ENCODE measurements at places on chromosomes 1 and 21.
A peak's percentile ranks its signal among the peaks of the same experiment; 100 is the strongest.

GRCh38 chr1:3698660-3699408 is 46.5 kb downstream of the TP73 start:
- no peak for DNase-seq

DNA sequence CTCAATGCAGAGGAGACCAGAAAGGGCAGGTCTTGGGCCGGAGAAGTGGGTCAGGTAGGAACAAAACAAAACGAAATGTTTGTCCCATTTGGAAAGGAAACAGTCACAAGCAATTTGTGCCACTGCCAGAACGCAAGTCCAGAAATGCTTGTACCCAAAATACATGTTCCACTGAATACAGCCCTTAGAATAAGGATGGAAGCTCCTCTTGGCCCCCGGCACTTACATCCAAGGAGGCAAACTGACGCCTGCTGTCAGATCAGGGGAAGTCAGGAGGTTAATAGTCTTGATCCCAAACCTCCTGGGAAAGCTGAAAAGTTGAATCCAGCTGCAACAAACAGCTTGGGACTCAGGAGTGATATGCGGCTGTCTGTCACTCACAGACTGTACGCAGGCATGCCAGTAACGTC is 75.9 kb upstream of the GALNT2 start:
- DNase-seq: no peak

- DNase-seq: no peak
Measured at GRCh38 chr1:163357378-163357777, 35.6 kb downstream of the NUF2 start.

GRCh38 chr1:205245096-205245495 is 17.4 kb downstream of the TMCC2 start:
- no peak for DNase-seq

DNA sequence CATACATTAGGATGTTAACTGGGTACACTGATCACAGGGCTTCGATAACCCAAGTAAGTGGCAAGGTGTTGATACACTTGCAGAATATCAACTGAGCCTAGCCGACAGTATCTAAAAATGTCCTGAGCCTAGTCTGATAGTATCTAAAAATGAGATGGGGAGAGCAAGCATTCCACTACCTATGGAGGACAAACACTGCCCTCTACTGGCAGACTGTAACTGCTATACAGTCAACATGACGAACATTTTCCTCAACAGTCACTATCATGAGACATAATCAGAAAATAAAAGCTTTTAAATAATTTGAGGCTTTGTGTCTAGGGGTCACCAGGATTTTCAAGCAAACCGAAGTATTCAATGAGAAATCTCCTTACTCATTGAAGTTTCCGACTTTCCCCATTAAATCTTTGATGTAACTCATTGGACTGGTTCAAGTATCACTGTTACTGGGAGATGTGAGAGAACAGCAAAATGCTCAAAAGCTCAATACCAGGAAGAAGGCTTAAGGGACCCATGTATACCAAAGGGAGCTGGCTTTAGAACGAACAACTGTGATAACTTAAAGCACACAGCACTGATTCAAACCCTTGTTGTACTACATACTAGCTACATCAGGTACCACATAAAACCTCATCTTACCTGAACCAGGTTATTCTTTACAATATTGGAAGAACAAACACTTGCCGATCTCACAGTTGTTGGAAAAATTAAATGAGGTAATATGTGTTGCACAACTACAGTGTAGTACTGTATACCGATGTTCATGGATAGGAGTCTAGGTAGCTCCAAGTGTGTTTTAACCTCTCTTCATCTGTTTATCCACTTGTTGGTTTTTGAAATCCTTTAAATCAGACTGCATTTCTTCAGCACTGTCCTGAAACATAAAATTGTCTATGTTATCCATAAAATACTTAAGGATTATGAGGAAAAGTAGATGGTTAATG is 31.1 kb upstream of the SLC45A3 start:
- peak; percentile 53 for DNase-seq

GRCh38 chr1:162720996-162721395 is 69.5 kb upstream of the HSD17B7 start:
- no peak for DNase-seq

- DNase-seq: no peak
Measured at GRCh38 chr1:44467566-44467965, 62.5 kb downstream of the RNF220 start.

DNA sequence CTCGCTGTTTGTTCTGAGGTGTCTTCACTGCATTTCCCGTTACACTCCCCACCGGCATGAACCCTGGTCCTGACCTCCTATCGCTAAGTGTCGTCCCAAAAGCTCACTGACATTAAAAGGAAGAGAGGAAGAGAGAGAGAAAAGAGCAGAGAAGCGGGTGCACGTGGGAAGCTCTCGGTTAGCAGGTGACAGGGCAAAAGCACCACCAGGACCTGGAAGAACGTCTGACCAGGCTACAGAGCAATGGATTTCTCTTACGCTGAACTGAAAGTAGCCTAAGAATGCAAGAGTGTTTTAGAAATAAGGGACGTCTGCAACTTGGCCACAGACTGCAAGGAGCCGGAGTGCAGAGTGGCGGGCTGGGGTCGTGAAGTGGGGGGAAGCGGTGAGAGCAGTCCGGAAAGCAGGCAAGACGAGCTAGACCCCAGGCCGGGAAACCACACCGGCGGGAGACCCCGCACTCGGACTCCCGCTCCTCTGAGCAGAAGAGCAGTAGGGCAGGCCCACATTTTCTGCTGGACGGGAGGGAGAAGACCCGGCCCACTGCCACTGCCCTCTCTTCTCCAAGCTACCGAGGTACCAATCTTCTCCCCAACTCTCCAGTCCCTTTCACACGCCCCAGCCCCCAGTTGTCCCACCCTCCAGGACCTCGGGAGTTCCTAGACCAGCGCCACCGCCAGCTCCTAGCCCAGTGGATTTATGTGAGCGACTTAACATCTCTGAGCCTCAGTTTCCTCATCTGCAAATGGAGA is 8.3 kb upstream of the MPZL1 start:
- peak; percentile 60 for DNase-seq

GRCh38 chr1:98068016-98068415 is 147.2 kb upstream of the DPYD start:
- no peak for DNase-seq
